Transverse colon (tissue), 4 donors: ENCODE measurements at places on chromosomes 2 and 18.

- no peak for DNase-seq
These were observed 271.0 kb downstream of the TNS1 start for GRCh38 chr2:217731805-217732204.

GRCh38 chr2:12728221-12728777 lies 11.6 kb downstream of the TRIB2 start:
- peak; percentile 43 for DNase-seq

DNA sequence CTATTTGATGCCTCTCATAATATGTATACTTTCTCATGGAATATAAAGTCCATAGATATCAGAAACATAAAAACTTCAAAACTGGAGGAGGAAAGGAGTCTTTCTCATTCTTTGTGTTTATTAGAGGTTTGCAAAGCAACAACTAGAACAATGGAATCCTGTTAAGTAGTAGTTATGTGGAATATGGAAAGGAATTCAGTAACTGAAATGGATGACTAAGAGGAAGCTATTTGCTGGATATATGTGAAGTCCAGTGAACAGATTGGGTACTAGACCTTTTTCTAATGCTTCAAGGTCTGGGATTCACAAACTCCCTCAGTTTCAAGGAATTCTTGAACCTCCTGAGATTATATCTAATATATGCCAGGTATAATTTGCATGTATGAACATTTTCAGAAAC lies 353.6 kb upstream of the FANCL start:
- no peak for DNase-seq

- DNase-seq, result no peak
These were observed 162.0 kb upstream of the ZFP36L2 start for GRCh38 chr2:43388371-43388770.

DNA sequence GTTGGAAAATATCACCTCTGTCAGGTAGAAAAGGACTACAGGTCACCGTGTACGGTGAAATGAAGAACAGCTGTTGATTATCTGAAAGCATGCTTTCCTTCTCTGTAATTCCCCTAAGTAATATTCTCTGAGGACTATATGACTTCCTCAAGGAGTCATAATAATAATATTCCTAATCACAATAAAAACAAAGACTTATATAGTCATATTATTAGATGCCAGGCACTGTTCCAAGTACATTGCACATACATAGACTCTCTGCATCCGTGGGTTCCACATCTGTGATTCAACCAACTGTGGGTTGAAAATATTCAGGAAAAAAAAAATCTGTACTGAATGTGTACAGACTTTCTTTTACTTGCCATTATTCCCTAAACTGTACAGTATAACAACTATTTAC lies 512.4 kb upstream of the ID2 start:
- no peak for DNase-seq

DNA sequence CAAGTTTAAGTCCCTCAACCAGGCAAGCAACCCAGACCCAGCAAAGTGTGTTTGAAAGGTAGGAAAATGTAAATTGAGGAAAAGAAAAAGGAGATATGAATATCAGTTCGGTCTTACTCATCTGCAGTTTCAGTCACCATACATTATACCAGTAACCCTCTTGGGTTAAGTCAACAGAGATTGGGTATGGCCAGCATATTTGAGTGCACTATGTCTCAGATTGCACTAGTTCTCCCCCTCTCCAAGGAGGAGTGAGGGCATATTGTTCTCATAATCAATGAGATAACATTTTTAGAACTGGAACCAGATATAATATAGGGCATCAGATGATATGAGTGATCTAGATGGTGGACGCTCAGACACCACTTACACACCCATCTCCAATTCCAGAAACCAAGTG lies 141.5 kb downstream of the COPS8 start:
- DNase-seq, result no peak

- no peak for DNase-seq
These were observed 414.4 kb upstream of the SALL3 start for GRCh38 chr18:78565240-78565639.

GRCh38 chr2:143175438-143175837 lies 46.2 kb downstream of the ARHGAP15 start:
- DNase-seq, result no peak

DNA sequence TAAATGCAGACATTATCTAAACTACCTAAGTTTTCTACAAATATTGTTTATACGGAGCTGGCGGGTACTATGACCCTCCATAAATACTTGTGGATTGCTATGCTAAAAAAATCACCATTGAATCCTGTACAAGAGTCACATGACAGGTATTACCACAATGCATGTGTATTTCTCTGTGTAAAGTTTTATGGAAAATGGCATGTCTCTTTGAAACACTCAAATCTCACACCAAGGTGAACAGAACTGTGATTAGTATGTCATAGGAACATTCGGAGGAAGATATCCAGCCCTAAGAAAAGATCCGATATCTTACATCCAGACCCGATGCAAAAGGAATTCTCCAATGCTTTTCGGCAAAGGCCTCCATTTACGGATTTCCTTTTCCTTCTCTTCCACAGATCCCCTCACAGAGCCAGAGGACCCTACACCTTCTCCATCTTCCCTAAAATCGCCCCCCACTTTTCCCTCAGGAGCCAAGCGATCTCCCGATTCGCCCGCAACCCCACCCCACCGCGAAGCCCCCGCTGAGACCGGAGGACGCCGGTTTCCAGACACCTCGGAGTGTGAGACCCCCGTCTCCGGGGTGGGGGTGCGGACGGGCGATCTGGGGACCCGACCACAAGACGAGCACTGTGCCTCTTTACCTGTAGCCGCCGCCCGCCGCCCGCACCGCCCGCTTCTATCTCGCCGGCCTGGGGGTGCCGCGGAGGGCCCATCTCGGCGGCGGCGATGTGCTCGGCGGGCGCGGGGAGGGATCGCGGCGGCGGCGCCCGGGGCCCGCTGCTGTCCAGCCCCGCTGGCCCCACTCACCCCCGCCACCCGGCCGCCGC lies 1.2 kb downstream of the SAP130 start:
- DNase-seq, result no peak

DNA sequence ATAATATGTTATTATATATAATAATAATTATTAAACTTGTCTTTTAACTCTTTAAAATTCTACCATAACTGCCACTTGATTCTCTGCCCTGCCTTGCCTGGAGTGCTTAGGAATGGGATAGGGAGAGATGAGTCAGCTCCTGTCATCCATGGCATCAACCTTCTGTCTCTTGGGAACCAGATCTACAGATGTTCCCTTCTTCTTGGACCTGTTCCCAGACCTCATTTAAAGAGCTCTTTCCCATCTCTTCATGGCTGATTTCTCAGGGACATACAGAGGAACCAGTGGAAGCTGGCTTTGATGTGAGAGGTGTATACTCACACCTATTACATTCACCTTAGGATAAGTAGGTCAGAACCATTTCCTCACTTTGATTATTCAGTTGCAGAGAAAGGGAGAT lies 155.3 kb upstream of the MYO3B start:
- DNase-seq, result no peak

DNA sequence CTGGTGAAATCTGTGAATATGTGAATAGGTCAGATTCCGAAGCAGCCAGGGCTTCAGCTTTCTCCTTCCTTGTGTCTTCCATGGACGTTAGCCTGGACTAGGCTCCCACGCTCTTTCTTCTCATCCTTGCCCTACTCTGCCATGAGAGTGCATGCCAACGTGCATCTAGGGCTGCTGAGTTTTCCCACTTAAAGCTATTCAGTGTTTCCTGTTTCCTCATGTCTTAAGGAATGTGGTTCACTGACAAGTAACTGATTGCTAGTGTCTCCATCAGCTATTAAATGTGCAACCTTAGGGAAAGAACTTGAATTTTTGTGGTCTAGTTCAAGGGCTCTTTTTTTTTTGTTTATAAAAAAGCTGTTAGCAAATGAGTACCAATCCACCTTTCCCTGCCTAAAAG lies 642.3 kb upstream of the LINC00305 start:
- DNase-seq, result no peak

DNA sequence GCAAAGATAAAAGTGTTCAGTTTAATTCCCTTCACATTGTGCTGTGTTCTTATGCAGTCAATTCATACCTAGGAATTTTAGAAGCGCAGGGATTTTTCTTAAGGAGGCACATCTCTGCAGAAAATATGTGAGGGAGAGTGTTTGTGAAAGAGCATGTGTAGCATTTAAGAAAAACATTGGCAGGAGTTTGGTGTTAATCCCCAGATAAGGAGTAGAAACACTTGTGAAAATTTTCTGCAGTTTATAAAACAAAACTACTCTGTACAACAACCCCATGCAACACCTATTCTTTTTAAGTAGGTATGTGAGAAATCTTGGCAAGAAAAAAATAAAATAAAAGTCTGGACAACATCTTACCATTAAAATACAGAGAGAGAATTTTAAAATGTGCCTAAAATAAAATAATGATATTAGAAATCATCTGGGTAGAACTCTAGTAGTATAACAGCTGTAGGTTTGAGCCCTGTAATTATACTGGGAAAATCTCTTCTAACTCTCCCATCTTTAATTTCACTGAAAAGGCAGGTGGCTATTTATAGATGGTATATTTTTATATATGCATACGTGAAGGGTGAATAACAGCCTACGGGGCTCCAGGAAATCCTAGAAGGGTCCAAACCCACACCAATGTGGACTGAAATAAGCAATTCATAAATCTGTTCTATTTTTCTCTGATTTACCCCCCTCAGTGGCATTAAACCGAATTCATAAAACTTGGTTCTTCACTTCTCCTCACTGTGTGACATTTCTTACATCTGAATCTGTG lies 6.6 kb downstream of the FZD7 start:
- no peak for DNase-seq

DNA sequence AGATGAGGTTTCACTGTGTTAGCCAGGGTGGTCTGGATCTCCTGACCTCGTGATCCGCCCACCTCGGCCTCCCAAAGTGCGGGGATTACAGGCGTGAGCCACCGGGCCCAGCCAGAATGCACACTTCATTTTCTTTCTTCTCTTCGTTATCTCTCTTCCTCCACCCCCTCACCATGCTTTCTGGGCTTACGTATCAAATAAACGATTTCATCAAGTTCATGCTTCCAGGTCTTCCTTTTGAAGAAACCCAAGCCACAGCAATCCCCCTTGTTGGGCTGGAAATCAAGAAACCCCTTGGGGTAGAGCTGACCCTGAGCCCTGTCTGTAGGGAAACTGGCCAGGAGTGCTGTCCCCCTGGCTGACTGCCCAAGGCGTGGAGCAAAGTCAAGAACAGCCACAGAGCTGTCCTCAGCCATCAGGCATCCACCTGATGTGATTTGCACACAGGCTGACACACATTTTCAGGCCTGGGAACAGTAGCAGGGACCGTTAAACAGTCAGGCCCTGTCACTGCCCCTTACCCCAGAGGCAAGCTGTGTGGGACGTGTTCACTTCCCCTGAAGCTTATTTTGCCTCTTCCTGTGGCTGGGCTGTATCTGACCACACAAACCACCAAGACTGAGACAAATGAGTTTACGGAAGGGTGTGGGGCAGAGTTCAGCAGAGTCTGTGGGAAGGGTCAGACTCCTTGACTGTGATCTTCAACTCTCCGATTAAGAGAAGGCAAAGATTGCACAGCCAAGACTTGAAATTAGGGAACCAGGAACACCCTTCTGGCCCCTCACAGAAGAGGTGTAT lies 15.1 kb upstream of the NMUR1 start:
- peak; percentile 69 for DNase-seq

DNA sequence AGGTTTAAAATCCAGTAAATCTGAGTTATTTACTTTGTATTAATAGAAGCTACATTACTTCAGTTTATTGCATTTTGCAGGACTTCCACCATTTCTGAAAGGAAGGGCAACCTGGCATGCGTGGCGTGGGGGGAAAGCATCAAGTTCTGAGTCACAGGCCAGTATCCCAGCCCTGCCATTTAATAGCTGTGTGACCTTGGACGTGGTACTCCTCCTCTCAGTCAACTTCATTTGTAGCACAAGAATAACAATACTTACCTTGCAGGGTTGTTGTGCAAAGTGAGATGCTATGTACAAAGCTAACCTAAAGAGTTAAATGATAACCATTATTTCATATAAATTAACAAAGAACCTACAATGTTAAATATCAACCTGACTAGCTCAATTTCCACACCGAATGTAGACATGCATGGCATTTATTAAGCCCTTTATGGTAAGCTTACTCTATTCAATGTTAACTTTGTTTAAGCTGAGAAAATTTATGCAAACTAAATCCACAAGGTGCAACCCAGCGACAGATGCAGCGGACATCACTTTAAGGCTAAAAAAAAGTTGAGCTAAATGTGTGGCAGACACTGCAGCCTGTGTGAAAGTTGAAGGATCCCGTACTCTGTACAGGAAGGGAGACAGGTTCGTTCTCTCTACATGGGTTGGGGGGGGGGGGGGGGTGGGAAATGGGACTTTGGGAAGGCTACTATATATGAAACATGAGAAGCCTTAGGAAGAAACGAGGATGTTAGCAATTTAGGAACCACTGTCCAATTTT lies 17.2 kb upstream of the STPG4 start:
- DNase-seq, result no peak

GRCh38 chr18:41999751-42000150 lies 44.7 kb downstream of the PIK3C3 start:
- DNase-seq, result no peak

DNA sequence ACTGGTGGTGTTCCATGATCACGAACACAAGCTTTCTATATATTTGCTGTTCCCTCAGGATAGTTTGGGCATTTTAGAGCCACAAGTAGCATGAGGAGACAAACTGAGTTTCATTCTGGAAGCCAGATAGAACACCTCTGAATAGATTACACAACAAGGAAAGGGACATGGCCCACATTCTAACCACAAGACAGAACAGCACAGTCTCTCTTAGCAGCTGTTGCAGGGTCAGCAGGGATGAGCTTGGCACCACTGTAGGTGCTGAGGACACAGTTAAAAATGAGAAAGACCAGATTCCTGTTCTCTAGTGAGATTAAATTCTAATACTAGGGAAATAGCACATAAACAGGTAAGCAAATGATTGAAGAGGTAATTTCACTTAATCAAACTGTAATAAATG lies 235.3 kb downstream of the ZNF407 start:
- no peak for DNase-seq

GRCh38 chr2:1156059-1156458 lies 205.4 kb downstream of the SNTG2 start:
- DNase-seq, result no peak

GRCh38 chr2:152443771-152444170 lies 108.8 kb downstream of the FMNL2 start:
- no peak for DNase-seq

- DNase-seq, result peak; percentile 72
These were observed 947 bp downstream of the ITSN2 start for GRCh38 chr2:24359129-24360049.

GRCh38 chr2:205566606-205567168 lies 115.6 kb upstream of the NRP2 start:
- no peak for DNase-seq

GRCh38 chr18:80148326-80149199 lies 39.5 kb downstream of the ADNP2 start:
- no peak for DNase-seq

DNA sequence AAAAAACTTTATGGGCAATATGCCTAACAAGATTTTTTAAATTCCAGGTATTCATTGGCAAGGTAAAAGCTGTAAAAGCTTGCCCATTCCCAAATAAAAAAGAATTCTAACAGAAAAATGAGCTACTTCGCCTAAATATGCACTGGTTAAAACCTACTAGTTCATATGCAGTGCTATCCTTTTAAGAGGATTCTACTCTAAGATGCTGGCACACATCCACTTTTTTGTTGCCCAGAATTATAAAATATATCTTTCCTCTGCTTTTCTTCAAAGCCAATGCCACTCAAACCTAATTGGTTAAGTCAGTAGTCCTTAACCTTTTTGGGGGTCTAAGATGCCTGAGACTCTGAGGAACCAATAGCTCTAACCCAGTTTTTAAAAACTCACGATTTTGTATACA lies 3.2 kb downstream of the XPO1 start:
- no peak for DNase-seq
